Endodermal cell (in vitro differentiated cells): ENCODE measurements at places on chromosomes 12 and 14.

GRCh38 chr12:131213896-131214442 is 260.3 kb downstream of the ADGRD1 start:
- DNase-seq: no peak

- peak; percentile 78 for DNase-seq
Measured at GRCh38 chr12:124898200-124898922, 16.1 kb downstream of the UBC start.

DNA sequence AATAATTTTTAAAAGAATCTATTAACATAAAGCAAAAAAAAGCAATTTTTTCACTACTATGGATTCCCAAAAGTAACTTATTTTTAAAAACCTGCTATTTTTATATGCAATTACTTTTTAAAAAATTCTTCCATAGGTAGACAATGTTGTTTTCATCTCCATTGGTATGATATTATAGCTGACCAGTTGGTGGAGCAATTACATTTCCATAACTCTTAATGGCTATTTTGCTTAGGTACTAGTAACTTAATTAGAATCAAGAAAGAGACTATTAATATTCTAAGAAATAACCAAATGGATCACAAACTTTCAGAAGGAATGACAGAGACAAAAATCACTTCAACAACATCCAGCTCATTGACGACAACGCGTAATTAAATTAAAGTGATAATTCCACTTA is 64.7 kb upstream of the PTCSC3 start:
- DNase-seq: no peak

DNA sequence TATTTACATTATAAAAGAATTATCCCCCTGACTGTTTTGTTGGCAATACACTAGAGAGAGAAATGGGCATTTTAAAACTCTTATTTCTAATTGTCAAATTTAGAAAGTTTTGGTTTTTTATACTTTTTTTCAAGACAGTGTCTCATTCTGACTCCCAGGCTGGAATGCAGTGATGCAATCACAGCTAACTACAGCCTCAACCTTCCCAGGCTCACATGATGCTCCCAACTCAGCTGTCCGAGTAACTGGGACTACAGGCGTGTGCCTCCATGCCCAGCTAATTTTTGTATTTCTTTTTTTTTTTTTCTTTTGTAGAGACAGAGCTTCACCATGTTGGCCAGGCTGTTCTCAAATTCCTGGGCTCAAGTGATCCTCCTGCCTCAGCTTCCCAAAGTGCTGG is 8.3 kb upstream of the OR11H6 start:
- no peak for DNase-seq
